ENCODE measurements at places on chromosomes 7 and 10. TPM values are rescaled to one million over a fixed set of nuclear protein-coding genes. Genes with fewer than 3 reads are reported as not detected.

GRCh38 chr7:155281398-155281969, 16.2 kb upstream of the INSIG1 start:
- no peaks in the 10 kb centered on the region for H3K4me1 ChIP-seq
- DNase-seq, result no peak
- H3K36me3 ChIP-seq, result no peaks in the 10 kb centered on the region
- no peak overlapping the region for H3K4me3 ChIP-seq

PCDH15 gene
- total RNA-seq, result not detected

GRCh38 chr7:128899392-128899791, 11.1 kb downstream of the KCP start:
- H3K27ac ChIP-seq, result no peak overlapping the region
- H3K27me3 ChIP-seq, result no peaks in the 10 kb centered on the region
- no peaks in the 10 kb centered on the region for H3K4me1 ChIP-seq
- no peak overlapping the region for H3K4me3 ChIP-seq
- H3K36me3 ChIP-seq, result no peaks in the 10 kb centered on the region

- H3K27ac ChIP-seq, result no peak overlapping the region
- DNase-seq, result no peak
- no peaks in the 10 kb centered on the region for H3K36me3 ChIP-seq
- H3K4me3 ChIP-seq, result no peak overlapping the region
- H3K4me1 ChIP-seq, result no peaks in the 10 kb centered on the region
These were observed 168.4 kb upstream of the IMMP2L start for GRCh38 chr7:111730476-111731300.

GRCh38 chr7:142789441-142789840, 18.7 kb downstream of the PRSS2 start:
- no peak for DNase-seq
- no peaks in the 10 kb centered on the region for H3K27me3 ChIP-seq
- no peaks in the 10 kb centered on the region for H3K4me1 ChIP-seq
- H3K4me3 ChIP-seq, result no peak overlapping the region

DNA sequence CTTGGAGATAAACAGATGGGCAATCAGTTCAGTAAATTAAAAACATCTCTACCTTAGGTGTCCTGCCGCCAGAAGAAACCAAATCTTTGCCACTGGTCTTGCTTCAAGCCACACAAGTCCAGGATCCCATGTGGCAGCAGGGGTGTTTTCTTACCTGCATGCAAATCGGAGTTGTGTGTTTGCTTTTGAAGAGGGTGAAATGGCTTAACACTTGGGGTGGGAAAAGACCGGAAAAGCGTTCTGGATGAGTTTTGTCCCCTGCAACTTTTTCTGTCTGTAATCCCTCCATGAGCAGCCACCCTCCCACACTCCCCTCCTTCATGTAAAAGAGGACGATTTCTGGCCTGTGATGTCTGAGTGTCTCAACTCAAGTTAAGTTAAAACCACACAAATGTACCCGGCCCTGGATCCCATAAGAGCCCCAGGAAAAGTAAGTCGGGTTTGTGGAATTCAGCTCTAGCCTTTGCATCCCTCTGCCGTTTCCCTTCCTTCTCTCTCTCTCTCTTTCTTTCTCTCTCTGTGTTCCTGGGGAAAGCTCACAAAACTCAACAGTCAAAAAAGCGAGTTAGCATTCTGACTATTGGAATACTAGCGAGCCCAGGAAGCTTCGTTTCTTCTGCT, 178.5 kb downstream of the TCF7L2 start:
- no peak for DNase-seq
- H3K4me1 ChIP-seq, result peaks cover 6% of the 10 kb centered on the region
- H3K4me3 ChIP-seq, result no peak overlapping the region
- H3K27ac ChIP-seq, result no peak overlapping the region

GRCh38 chr7:94792241-94792640, 115.2 kb upstream of the PPP1R9A start:
- H3K4me1 ChIP-seq, result no peaks in the 10 kb centered on the region
- H3K27ac ChIP-seq, result no peak overlapping the region
- H3K36me3 ChIP-seq, result no peaks in the 10 kb centered on the region
- H3K4me3 ChIP-seq, result no peak overlapping the region
- DNase-seq, result no peak

GRCh38 chr10:77902159-77902558, 24.4 kb downstream of the DLG5 start:
- no peak for DNase-seq
- no peaks in the 10 kb centered on the region for H3K27me3 ChIP-seq
- no peaks in the 10 kb centered on the region for H3K36me3 ChIP-seq
- no peak overlapping the region for H3K27ac ChIP-seq

DNA sequence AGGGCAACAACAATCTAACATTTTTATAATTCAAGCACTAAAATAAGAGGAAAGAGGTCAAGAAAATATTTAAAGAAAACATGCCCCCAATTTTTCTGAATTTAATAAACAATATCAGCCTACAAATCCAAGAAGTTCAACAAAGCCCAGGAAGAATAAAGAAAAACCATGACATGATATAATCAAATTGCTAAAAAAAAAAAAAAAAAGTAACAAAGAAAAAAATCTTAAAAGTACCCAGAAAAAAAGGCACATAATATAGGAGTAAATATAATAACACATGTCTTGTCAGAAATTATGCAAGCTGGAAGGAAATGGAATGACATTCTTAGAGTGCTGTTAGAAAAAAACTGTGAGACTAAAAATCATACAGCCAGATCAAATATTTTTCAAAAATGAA, 151.4 kb downstream of the IMMP2L start:
- H3K27ac ChIP-seq, result no peak overlapping the region
- no peak for DNase-seq
- H3K27me3 ChIP-seq, result no peaks in the 10 kb centered on the region
- no peaks in the 10 kb centered on the region for H3K36me3 ChIP-seq

DNA sequence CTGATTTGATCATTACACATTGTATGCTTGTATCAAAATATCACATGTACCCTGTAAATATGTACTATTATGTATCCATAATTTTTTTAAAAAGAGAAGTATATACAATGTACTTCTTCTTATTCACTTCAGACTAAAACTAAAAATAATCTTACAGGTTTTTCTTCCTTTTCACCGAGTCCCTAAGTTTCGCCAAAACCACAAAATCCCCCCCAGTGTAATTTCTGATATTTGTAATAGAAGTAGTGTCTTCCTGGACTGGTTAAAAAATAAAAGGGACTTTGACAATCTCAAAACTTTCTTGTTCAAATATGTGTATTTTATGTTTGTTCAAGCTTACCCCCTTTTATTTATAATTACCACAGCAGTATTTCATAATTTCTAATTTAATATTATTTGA, 23.9 kb downstream of the EPC1 start:
- DNase-seq, result no peak
- H3K36me3 ChIP-seq, result no peaks in the 10 kb centered on the region
- no peak overlapping the region for H3K4me3 ChIP-seq
- H3K27ac ChIP-seq, result no peak overlapping the region

- H3K4me1 ChIP-seq, result no peaks in the 10 kb centered on the region
- H3K4me3 ChIP-seq, result no peak overlapping the region
- peak; percentile 12 for DNase-seq
- H3K36me3 ChIP-seq, result no peaks in the 10 kb centered on the region
- H3K27me3 ChIP-seq, result no peaks in the 10 kb centered on the region
- no peak overlapping the region for H3K27ac ChIP-seq
These were observed 24.3 kb upstream of the EMX2 start for GRCh38 chr10:117518246-117518645.

- H3K4me3 ChIP-seq, result no peak overlapping the region
- H3K36me3 ChIP-seq, result no peaks in the 10 kb centered on the region
- H3K4me1 ChIP-seq, result no peaks in the 10 kb centered on the region
- no peak for DNase-seq
- no peak overlapping the region for H3K27ac ChIP-seq
These were observed 40.4 kb upstream of the TMEM229A start for GRCh38 chr7:124073310-124073645.

OR2A1 gene
- total RNA-seq, result not detected

FXYD4 gene
- not detected for total RNA-seq

EXOC6 gene
- 12.2 TPM for total RNA-seq

DNA sequence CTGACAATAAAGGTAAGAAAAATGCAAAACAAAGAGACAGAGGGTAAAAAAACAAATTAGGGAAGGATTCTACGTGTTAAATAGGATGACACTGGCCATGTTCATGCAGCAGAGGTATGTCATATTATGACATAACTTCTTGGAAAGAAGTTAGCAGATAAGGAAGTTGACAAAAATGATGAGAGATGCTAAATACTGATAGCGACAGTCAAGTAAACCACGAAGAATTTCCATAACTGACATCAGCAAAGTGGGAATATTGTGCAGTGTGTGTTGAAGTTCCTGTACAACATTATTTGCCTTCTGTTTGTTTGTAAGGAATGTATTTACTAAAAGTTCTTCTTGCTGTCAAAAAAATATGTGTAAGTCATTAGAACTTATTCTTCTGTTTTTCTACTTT, 29.5 kb downstream of the MDH2 start:
- H3K27ac ChIP-seq, result no peak overlapping the region
- DNase-seq, result no peak
- H3K27me3 ChIP-seq, result no peaks in the 10 kb centered on the region
- H3K4me1 ChIP-seq, result no peaks in the 10 kb centered on the region

DNA sequence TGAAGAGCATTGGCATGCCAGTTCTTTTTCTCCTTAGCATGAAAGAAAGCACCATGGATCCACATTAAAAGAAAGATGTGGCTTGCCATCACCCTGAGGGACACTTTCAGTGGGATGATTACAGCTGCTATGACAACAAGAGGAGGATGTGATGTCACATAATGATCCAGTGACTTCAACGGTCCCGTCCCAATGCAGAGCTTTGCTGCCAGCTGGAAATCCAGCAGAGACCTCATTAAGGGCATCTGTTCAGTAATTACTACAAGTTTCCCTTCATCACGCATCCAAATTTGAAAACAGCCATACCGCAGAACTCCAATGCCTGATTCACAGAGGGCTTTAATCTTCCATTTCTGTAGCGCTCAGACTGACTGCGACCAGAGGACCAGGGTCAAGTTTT, 206.6 kb downstream of the LSM5 start:
- H3K27ac ChIP-seq, result no peak overlapping the region
- no peaks in the 10 kb centered on the region for H3K4me1 ChIP-seq
- no peaks in the 10 kb centered on the region for H3K27me3 ChIP-seq
- no peak overlapping the region for H3K4me3 ChIP-seq
- DNase-seq, result no peak

- peaks cover 10% of the 10 kb centered on the region for H3K36me3 ChIP-seq
- DNase-seq, result no peak
- no peaks in the 10 kb centered on the region for H3K27me3 ChIP-seq
- peak overlapping the region; percentile 98 for H3K27ac ChIP-seq
These were observed 1.3 kb downstream of the ZNF503 start for GRCh38 chr10:75400163-75400770.

GRCh38 chr10:70775679-70776454, 9.3 kb downstream of the TBATA start:
- H3K4me1 ChIP-seq, result no peaks in the 10 kb centered on the region
- no peak for DNase-seq
- H3K36me3 ChIP-seq, result no peaks in the 10 kb centered on the region
- no peaks in the 10 kb centered on the region for H3K27me3 ChIP-seq
- H3K27ac ChIP-seq, result no peak overlapping the region

ELFN1 gene
- 7.3 TPM for total RNA-seq

GRCh38 chr10:45417746-45418145, 43.7 kb downstream of the ALOX5 start:
- H3K27me3 ChIP-seq, result no peaks in the 10 kb centered on the region
- H3K4me3 ChIP-seq, result no peak overlapping the region
- no peaks in the 10 kb centered on the region for H3K36me3 ChIP-seq

DNA sequence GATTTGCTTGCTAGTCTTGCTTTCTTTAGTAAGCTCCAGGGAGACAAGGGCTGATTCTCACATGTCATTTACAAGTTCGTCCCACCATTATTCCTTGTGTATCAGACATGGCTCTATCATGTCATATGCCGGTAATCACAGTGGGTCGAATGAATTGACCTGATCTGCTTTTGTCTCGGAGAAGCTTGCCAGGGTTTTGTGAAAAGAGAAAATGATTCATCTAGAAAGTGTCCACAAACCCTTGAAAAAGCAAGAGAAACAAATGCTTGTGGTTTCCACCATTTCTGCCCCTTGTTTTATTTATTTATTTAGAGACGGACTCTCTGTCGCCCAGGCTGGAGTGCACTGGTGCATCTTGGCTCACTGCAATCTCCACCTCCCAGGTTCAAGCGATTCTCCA, 278.5 kb downstream of the TCF7L2 start:
- no peaks in the 10 kb centered on the region for H3K27me3 ChIP-seq
- H3K4me3 ChIP-seq, result no peak overlapping the region
- no peaks in the 10 kb centered on the region for H3K36me3 ChIP-seq
- no peak overlapping the region for H3K27ac ChIP-seq
- DNase-seq, result peak; percentile 19

UFSP1 gene
- total RNA-seq, result 0.53 TPM

DNA sequence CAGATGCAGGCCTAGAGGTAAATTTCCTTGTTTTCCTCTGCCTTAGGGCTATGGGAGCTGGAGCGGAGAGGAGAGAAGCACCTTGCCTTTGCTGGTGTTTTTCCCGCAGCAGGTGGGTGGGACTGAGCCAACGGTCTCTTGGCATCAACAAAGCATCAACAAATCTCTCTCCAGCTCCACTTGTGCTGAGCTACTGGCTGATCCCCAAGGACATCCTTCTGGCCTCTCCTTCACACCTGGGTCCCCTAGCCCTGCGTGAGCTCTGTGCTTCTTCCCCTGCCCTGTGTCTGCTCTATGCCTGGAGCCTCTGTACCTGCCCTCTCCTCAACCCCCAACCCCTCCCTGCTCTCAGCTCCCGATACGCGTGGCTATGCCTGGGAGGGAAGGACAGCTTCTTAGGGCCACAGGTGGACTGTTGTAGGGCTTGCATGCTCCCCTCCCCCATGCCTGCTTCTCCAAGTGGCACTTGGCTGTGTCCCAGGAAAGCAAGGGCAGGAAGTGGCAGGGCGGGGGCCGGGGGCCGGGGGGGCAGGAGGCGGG, 3.2 kb upstream of the CLDN4 start:
- peaks cover 9% of the 10 kb centered on the region for H3K4me1 ChIP-seq
- no peaks in the 10 kb centered on the region for H3K36me3 ChIP-seq
- H3K27me3 ChIP-seq, result no peaks in the 10 kb centered on the region
- no peak for DNase-seq
- no peak overlapping the region for H3K4me3 ChIP-seq
- H3K27ac ChIP-seq, result no peak overlapping the region

GPR26 gene
- not detected for total RNA-seq

DNA sequence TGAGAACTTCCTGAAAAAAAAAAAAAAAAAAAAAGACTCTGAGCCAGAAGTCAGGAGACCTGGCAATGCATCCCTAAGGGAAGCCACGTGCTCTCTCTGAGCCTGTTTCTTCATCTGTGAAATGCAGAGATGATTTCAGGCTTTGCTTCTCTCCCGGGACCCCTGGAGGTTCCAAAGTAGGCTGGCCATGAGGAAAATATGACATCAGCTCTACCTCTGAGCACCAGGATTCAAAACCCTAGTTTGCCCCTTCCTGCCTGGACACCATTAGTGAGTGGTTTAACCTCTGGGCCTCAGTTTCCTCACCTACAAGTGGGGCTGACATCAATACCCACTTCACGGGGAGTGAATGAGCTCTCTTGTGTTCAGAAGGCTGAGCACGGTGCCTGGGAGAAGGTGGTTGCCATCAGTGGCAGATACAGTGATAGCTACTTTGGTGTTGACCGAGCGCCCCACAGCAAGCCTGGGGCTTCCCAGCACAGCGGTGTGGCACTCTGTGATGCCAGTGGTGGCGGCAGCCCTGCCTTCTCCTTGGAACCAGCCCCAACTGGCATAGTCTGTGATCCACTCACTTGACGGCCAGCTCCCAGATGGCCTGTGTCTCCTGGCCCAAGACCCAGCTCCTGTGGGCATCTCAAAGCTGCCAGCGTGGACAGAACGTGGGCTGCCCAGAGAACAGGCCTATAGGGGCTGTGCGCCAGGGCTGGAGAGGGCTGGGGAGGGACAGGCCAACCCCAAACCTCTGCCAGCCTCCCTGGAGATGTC, 153.1 kb upstream of the UNC5B start:
- H3K4me1 ChIP-seq, result no peaks in the 10 kb centered on the region
- no peak overlapping the region for H3K27ac ChIP-seq
- H3K4me3 ChIP-seq, result no peak overlapping the region
- DNase-seq, result no peak
- no peaks in the 10 kb centered on the region for H3K27me3 ChIP-seq

Data from ascending aorta (tissue), 2 donors.